ENCODE measurements at places on chromosomes 11 and 22.

DNA sequence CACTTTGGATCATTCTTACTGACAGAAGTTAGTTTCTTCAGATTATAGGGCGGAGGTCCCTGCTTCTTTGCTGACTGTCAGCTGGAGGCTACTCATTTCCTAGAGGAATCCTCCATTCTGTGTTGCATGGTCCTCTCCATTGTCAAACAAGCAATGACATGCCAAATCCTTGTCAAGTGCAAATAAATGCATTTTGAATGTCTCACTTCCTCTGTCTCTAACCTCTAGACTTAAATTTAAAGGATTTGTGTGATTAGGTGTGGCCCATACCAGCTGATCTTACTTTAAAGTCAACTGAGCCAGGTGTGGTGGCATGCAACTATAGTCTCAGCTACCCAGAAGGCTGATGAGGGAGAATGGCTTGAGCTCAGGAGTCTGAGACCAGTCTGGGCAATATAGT is 458.4 kb upstream of the CCDC179 start:
- DNase-seq, result no peak

DNA sequence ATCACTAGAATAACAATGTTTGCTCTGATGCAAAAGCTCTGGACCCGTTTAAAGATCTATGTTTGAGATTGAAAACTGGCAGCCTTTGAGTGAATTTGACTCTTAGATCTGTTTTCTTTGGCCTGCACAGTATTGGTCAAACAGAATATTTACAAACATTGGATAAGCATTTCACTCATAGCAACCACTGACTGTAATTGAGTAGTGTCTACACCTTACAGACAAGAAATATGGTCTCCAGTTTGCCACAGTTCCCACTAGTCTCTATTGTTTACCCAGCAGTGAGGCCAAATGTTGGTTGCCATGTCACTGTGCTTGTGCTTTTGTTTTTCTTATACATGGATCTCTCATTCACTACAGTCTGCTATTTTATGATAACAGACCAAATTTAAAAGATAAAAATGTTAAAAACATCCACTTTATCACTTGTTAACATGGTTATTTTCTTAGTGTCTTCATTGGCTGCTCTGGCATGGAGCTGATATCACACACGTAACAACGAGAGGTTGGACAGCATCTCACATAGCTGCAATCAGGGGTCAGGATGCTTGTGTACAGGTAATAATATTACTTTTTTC is 12.2 kb downstream of the ANKRD42 start:
- DNase-seq, result no peak

DNA sequence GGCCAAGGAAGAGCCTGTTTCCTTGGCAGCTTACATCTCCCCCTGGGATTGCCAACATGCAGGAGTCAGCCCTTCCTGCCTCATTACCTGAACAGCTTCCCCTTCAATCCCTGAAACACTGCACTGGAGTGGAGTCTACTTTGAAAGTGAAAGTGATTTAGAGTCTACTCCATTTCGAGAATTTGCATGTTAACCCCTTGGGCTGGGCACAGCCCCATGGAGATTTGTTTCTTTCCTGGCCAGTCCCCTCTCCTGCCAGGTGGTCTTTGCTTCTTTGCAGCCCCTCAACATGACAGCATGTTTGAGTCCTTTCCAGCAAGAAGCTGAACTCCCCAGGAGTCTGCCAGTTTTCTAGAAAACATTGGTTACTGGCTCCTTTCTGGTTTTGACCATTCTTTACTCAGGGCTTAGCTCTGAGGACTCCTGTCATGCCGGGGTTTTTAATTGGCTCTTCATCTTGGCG is 59.9 kb downstream of the TRAF6 start:
- DNase-seq, result no peak

DNA sequence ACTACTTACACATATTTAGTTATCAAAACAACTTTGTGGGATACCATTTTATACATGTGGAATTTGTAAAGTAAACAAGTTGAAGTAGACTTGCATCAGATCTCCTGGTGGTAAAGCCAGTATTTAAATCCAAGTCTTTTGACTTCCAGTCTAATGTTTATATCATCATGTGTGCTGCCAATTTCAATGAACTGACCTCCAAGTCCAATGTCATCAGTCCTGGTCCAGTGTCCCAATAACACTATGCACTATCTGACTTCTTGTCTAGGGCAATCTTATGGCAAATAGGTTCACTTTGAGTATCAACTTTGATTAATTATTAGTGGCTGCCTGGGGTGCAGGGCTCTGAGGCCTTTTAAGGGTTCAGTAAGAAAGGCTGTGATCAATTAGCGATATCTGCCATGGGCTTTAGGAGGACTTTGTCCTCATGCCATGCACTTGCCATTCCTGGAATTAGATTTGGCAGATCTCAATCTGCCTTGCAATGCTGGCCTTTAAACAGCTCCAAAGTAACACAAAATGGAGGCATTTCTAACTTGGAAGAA is 9.6 kb upstream of the PTS start:
- DNase-seq, result no peak

DNA sequence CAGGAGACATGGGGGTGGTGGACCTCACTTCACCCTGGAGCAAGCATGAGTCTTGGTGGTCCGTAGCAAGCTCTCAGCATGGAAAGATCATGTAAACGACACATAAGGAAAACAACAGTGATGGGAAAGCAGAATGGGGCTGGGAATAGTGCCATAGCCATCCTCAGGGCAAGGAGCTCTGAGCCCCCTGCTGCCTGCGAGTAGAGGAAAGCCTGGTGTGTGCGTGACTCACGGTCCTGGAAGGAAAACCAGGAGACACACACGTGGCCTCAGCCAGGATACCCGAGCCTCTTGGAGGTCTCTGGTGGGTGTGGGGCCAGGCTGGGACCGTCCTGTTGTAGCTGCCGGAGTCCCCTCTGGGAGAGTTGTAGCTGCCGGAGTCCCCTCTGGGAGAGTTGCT is 12.4 kb downstream of the SHANK3 start:
- DNase-seq, result no peak

- peak; percentile 34 for DNase-seq
These were observed 3.8 kb upstream of the QSER1 start for GRCh38 chr11:32888805-32889204.

- peak; percentile 99 for DNase-seq
These were observed 123.9 kb downstream of the MRTFA start for GRCh38 chr22:40512426-40513136.

- no peak for DNase-seq
These were observed 56.4 kb downstream of the RTL6 start for GRCh38 chr22:44441401-44442185.

DNA sequence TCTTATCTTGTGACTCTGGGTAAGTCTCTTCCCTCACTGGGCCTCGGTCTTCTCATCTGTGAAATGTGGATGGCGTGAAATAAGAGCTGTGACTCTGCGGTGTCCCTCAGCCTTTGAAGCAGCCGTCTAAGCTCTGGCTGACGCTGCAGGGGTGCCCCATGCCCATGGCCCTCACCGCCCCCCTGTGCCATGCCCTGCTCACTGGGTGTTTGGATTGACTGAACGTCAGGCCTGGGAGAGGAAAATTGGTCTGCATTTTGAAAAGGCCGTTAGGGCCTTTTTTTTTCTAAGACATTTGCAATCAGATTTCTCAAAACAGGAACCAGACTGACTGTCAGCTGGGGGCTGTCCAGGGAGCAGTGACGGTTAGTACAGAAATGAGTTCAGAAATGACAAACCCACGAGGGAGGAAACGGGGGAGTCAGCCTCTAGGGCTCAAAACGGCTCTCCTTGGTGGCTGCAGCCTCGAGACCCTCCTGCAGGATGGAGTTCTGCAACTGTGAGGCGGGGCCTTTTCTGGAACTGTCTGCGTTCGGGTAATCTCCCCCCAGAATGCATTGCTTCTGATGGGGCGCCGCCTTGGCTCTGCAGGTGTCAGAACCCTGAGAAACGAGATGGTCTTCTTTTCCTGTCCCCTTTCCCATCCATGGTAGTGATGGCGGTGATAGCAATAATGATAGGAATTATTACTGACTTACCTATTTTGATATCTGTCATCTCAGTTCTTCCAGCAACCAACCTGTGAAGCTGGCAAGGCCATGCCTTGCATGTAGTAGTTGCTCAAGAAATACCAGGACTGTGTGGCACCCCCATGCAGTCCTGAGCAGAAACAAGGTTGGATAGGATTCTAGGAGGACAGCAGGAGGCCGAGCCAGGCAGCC is 2.0 kb downstream of the GRK2 start:
- no peak for DNase-seq

DNA sequence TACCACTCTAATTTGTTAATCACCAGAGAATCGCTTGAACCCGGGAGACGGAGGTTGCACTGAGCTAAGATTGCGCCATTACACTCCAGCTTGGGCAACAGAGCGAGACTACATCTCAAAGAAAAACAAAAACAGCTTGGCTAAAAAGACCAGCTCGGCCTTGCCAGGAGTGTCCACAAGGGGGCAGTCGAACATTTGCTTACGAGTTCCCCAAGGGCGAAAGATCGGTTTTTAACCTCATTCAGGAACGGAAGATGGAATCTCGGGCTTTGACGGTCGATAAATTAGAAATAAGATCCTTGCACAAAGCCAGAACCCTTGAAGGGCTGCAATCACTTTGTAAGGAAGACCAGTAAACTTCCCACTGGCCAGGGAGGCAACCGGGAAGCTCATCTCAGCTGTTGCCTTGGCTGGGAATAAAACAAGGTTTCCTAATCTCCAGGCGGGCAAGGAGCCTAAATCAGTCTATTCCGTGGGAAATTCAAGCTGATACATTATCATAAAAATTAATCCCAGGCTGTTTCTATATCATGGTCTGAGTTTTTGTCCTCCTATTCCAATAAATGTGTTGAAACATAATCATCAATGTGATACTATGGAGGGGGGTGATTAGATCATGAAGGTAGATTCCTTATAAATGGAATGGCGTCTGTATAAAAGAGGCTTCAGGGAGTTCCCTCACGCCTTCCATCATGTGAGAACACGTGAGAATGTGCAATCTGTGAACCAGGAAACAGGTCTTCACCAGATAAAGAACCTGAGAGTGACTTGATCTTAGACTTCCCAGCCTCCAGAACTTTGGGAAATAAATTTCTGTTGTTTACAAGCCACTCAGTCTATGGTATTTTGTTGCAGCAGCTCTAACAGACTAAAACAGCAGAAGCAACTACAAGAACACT is 14.9 kb upstream of the SLC29A2 start:
- DNase-seq, result peak; percentile 41

DNA sequence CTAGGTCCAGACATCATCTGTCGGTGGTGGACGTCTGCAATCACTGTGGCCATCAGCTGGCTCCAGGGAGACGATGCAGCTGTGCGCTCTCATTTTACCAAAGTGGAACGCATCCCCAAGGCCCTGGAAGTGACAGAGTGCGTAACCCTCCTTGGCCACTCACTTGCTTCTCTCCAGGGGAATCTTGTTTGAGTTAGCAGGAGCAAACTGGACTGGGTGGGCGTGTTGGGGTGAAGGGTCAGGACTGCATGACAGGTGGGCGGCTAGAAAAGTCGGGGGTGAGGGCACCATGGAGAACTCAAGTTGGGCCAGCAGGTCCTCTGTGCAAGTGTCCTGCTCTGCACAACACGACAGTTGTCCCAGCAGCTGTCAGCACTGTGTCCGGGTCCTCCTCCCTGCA is 16.2 kb downstream of the SHISA8 start:
- DNase-seq, result no peak

GRCh38 chr11:66418168-66418985 is 2.5 kb upstream of the NPAS4 start:
- DNase-seq, result peak; percentile 84

GRCh38 chr11:116053548-116053919 is 549.3 kb upstream of the CADM1 start:
- no peak for DNase-seq

DNA sequence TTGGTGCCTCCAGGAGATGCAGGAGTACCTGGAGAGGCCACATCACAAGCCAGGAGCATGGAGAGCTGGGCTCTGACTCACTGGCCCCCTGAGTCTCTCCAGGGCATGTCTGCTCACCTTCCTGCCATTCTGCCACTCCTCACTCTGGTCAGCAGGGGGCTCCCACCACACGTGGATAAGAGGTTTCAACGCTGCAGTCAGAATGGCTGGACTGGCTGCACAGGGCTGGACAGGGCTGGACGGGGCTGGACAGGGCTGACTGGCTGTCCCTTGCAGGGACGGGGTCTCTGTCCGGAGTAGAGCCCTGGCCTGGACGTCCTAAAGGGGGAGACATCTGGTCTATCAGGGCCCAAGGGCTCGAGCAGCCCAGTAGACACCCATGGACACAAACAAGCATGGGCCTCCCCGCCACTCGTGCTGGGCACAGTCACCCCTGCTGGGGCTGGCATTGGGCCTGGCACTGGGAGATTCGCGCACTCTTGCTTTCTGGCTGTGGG is 34.6 kb downstream of the CYTH4 start:
- peak; percentile 53 for DNase-seq

DNA sequence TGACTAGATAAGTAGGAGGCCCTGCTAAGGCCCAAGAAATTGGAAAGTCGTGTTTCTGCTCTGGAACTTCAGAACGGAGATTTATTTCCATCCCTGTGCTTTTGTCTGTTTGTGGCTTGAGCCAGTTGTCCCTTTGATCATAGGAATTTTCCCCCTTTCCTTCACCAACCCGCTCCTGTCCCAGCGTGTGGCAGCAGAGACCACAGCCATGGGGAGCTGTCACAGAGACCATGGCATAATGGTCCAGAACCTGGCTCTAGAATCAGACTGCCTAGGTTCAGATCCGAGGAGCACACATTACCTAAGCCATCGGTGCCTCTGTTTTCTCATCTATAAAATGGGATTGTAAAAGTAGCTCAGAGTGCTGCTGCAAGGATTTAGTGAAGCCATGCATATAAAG is 128.1 kb downstream of the GALNT18 start:
- no peak for DNase-seq

GRCh38 chr11:74050465-74050864 is 41.6 kb upstream of the UCP3 start:
- no peak for DNase-seq

- DNase-seq, result no peak
These were observed 198.8 kb downstream of the BARX2 start for GRCh38 chr11:129574431-129574830.

GRCh38 chr11:132078264-132079076 is 708.1 kb downstream of the NTM start:
- DNase-seq, result no peak

All from skeletal muscle cell (primary cell).